ENCODE measurements at places on chromosomes 5 and 9. TPM values are rescaled to one million over a fixed set of nuclear protein-coding genes. Genes with fewer than 3 reads are reported as not detected.

The ZNF658 gene
- total RNA-seq, result 3.2 TPM

- peaks cover 13% of the 10 kb centered on the region for H3K36me3 ChIP-seq
- H3K27ac ChIP-seq, result peak overlapping the region; percentile 85
- peak overlapping the region; percentile 60 for H3K4me3 ChIP-seq
- peaks cover 53% of the 10 kb centered on the region for H3K4me1 ChIP-seq
Observed at GRCh38 chr9:134407121-134407779, 81.0 kb downstream of the RXRA start.

GRCh38 chr5:1767524-1768282, 31.9 kb downstream of the MRPL36 start:
- DNase-seq, result no peak
- no peak overlapping the region for H3K27ac ChIP-seq
- H3K36me3 ChIP-seq, result no peaks in the 10 kb centered on the region
- no peak overlapping the region for H3K4me3 ChIP-seq
- no peaks in the 10 kb centered on the region for H3K4me1 ChIP-seq
- H3K27me3 ChIP-seq, result peaks cover 3% of the 10 kb centered on the region

DNA sequence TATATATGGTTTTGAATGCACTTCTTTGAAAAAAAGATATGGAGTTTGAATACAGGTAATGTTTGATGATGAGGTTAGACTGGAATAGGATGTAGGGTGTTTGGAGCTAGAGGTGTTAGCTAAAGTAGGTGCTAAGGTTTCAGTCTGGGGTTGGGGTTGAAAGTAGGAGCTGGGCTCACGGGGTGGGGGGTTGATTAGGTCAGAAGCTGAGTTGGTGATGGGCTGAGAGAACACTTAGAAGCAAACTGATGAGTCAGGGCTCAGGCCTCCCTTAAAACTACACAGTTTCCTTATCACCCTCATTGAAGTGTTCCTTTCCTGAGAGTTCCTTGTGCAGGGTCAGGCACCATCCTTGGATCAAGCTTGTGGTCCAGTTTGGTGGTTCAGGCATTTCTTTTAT, 308.8 kb upstream of the ADAMTS16 start:
- no peaks in the 10 kb centered on the region for H3K36me3 ChIP-seq
- no peak for DNase-seq
- no peaks in the 10 kb centered on the region for H3K4me1 ChIP-seq

- no peak overlapping the region for H3K4me3 ChIP-seq
- no peaks in the 10 kb centered on the region for H3K36me3 ChIP-seq
- H3K27me3 ChIP-seq, result no peaks in the 10 kb centered on the region
- H3K4me1 ChIP-seq, result no peaks in the 10 kb centered on the region
- no peak for DNase-seq
Observed at GRCh38 chr5:40784027-40784653, 14.0 kb downstream of the PRKAA1 start.

The SLC1A1 gene
- 19.1 TPM for total RNA-seq

GRCh38 chr5:38291355-38291754, 33.0 kb downstream of the EGFLAM start:
- no peak for DNase-seq
- no peaks in the 10 kb centered on the region for H3K27me3 ChIP-seq
- no peaks in the 10 kb centered on the region for H3K36me3 ChIP-seq
- H3K4me1 ChIP-seq, result no peaks in the 10 kb centered on the region
- no peak overlapping the region for H3K4me3 ChIP-seq

DNA sequence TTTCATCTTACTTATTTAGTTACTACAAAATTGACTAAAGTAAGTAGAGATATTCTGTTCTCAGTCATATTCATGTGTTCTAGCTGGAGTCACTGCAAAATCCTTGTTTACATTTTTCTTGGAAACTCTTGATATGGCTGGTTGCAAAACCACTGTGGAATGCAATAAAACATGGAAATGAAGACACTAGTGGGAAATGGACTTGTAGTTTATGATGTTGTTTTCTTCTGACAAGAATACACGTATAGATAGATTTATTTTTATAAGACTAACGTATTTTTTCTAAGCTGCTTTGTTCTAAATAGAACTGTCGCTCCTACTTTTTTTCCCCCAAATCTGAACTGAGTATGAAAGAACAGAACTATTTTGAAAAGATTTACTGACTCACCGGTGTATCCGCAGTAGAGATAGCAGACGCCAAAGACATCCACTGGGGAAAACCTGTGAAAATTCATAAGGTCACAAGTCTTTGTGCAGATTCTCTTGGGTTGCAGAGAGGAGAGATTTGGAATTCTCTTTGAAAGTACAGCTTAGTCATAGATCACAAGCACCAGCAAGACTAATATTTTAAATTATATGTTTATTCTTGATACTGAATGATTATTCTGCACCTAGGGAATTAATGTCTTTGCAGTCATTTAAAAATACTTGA, 119.6 kb upstream of the TAF11L2 start:
- no peak overlapping the region for H3K27ac ChIP-seq
- H3K36me3 ChIP-seq, result no peaks in the 10 kb centered on the region
- no peak for DNase-seq
- H3K4me1 ChIP-seq, result no peaks in the 10 kb centered on the region
- no peak overlapping the region for H3K4me3 ChIP-seq

- H3K4me1 ChIP-seq, result no peaks in the 10 kb centered on the region
- H3K36me3 ChIP-seq, result no peaks in the 10 kb centered on the region
Observed at GRCh38 chr5:120852222-120852860, 388.2 kb downstream of the PRR16 start.

DNA sequence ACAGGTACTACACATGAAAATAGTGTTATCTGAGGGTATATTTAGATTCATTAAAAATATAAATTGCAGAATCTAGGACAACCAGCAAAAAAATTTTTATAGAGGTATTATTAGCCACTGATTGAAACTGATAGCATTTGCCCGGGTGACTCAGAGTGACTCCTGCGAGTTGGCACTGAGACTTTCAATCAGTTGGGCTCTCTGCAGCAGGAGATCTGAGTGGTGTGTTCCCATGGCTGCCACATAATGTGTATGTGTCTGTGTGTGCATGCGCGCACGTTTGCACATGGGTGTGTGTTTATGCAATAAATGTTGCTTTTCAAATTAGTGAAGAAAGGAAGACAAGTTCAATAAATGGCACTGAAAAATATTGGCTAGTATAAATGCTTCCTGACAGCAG, 100.1 kb upstream of the MRPS30 start:
- DNase-seq, result no peak
- H3K4me1 ChIP-seq, result no peaks in the 10 kb centered on the region
- no peaks in the 10 kb centered on the region for H3K36me3 ChIP-seq
- H3K27me3 ChIP-seq, result no peaks in the 10 kb centered on the region

DNA sequence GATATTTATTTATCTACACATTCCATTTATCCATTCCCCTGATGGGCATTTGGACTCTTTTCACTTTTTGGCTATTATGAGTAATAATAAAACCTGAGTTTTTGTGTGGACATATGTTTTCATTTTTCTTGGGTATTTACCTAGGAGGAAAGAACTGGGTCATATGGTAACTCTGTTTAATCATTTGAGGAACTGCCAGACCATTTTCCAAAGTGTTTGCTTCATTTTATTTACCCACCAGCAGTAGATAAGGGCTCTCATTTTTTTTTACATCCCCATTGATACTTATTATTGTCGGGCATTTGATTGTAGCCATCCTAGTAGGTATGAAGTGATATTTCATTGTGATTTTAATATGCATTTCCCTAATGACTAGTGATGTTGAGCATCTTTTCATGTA, 7.7 kb upstream of the PTPDC1 start:
- 0 out of 2 replicates have a peak, but pooled peaks cover 3% of the 10 kb centered on the region for H3K4me1 ChIP-seq
- no peaks in the 10 kb centered on the region for H3K27me3 ChIP-seq
- H3K27ac ChIP-seq, result no peak overlapping the region

DNA sequence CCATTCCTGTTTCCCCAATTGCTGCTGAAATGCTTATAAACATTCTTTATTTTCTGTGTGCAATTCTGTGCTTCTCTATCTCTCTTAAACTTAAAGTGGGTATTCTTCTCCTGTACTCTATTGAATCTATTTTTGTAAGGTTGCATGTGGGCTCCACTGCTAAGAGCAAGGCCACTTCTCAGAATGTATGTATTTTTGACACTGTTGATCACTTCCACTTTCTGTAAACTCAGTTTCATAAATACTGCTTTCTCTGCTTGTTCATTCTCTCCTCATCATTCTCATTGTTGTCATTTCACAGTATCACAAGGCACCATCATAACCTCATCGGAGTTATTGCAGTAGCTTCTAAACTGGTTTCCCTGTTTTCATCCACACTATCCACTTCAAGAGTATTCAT, 483.0 kb upstream of the CDH18 start:
- H3K4me1 ChIP-seq, result no peaks in the 10 kb centered on the region
- H3K4me3 ChIP-seq, result no peak overlapping the region

DNA sequence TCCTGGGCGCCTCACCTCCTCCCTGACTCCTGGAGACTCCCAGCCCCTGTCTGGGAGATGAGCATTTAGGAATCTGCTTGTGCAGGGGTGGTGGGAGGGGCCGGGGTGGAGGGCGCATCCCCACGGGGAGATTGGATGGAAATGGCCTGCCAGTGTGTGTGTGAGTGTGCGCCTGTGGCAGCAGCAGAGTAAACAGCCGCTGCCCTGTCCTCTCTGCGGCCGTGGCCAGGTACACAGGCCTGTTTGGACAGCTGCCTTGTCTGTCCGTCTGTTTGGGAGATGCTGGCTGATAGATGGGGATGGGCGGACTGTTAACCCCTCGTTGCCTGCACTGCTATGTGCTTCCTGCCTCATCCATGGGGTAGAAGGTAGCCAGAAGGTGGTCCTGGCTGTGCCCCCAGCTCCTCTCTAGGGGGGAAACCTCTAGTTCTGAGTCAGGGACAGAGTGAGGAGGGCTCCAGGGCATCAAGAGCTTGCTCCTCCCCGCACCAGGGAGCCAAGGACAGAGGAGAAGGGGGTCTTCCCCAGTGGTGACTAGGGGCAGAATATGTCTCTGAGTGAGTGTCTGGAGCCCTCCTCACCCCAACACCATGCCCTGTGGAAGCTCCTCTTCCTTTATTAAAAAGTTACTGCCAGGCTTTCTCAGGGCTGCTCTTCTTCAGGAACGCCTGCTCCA, 60.1 kb downstream of the LMX1B start:
- no peak overlapping the region for H3K27ac ChIP-seq
- peaks cover 20% of the 10 kb centered on the region for H3K27me3 ChIP-seq
- H3K36me3 ChIP-seq, result no peaks in the 10 kb centered on the region
- H3K4me3 ChIP-seq, result no peak overlapping the region

- H3K36me3 ChIP-seq, result no peaks in the 10 kb centered on the region
- no peaks in the 10 kb centered on the region for H3K27me3 ChIP-seq
Observed at GRCh38 chr9:75454891-75455290, 366.6 kb downstream of the OSTF1 start.

GRCh38 chr9:31519424-31519823, 865.0 kb upstream of the ACO1 start:
- DNase-seq, result no peak
- no peaks in the 10 kb centered on the region for H3K36me3 ChIP-seq

The NOXA1 gene
- total RNA-seq, result not detected

The GOLM1 gene
- 19.0 TPM for total RNA-seq

Data from GM12878 (cell line).